ENCODE measurements at places on chromosomes 6 and 20.

DNA sequence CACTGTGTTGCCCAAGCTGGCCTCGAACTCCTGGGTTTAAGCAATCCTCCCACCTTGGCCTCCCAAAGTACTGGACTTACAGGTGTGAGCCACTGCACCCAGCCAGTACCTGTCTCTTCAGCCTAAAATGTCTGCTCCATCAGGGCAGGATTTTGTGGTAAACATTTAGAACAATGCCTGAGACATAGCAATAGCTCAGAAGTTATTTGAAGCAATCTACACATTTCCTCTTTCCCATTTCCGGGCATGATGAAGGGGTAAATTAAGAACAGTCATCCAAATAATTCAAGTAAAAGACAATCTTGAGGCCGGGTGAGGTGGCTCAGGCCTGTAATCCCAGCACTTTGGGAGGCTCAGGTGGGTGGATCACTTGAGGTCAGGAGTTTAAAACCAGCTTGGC is 69.0 kb upstream of the ZNF217 start:
- DNase-seq = no peak

- DNase-seq = peak; percentile 87
Observed at GRCh38 chr6:129490521-129491255, 219.3 kb downstream of the ARHGAP18 start.

- DNase-seq = no peak
Observed at GRCh38 chr6:69416776-69417175, 380.0 kb downstream of the LMBRD1 start.

DNA sequence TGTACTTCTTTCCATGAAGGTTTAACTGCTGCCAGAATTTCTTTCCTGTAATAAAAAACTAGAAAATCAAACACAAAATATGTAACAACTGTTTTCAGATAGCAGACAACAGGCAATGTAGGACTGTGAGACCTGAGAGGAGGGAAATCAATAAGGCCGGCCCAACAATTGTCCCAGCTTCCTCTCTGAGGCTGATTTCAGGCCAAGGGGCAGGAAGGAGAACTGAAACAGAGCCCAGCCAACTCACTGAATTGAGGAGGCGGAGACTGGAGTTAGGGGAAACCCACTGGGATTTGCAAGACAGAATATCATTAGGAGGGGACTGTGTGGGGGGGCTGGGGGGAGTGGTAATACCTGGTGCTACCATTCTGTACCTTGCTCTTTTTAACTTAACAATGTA is 42.2 kb downstream of the FLRT3 start:
- DNase-seq = no peak

DNA sequence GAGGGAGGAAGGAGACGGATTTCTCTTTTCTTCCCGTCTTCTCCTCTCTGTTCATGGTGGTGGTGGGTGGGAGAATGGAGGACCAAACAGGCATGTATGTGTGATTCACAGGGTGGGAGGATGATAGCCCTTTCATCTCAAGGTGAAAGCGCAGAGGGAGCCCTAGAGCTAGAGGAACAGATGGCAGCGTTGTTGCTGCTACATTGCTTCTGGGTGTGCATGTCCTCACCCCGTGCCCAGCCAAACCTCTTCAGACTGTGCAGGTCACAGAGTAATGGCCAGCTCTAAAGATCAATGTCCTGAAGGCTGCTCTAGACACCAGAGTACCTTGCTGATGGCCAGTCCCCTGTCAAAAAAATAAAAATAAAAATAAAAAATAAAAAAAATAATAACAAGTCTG is 301.8 kb downstream of the TBC1D7 start:
- DNase-seq = no peak

GRCh38 chr6:135722190-135722589 is 129.3 kb upstream of the PDE7B start:
- DNase-seq = no peak

- DNase-seq = no peak
Observed at GRCh38 chr20:43238833-43239232, 49.1 kb upstream of the PTPRT start.

GRCh38 chr6:4225161-4225872 is 89.9 kb upstream of the ECI2 start:
- DNase-seq = no peak

GRCh38 chr20:21360705-21361104 is 36.6 kb downstream of the NKX2-4 start:
- DNase-seq = no peak

- DNase-seq = no peak
Observed at GRCh38 chr20:16243470-16243869, 329.8 kb downstream of the KIF16B start.

- DNase-seq = no peak
Observed at GRCh38 chr6:55985309-55985708, 109.9 kb upstream of the BMP5 start.

DNA sequence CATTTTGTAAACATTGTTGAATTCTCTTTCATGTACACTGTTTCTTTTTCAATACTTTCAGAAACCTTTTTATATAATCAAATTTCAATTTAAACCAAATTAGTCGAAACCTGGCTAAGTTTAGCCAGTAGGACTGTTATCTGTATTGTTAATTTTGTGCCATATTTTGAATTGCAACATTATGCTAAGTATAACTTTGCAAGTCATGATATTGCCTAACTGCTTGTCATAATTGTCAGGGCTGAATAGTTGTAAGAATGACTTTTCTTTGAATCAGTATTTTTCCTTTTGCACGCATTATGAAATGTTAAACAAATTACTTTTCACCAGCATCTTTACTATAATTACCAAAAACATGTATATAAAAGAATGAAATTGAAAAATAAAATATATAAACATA is 82.7 kb downstream of the SAMD3 start:
- no peak for DNase-seq

- no peak for DNase-seq
Observed at GRCh38 chr6:89413006-89413400, 930 bp upstream of the RRAGD start.

DNA sequence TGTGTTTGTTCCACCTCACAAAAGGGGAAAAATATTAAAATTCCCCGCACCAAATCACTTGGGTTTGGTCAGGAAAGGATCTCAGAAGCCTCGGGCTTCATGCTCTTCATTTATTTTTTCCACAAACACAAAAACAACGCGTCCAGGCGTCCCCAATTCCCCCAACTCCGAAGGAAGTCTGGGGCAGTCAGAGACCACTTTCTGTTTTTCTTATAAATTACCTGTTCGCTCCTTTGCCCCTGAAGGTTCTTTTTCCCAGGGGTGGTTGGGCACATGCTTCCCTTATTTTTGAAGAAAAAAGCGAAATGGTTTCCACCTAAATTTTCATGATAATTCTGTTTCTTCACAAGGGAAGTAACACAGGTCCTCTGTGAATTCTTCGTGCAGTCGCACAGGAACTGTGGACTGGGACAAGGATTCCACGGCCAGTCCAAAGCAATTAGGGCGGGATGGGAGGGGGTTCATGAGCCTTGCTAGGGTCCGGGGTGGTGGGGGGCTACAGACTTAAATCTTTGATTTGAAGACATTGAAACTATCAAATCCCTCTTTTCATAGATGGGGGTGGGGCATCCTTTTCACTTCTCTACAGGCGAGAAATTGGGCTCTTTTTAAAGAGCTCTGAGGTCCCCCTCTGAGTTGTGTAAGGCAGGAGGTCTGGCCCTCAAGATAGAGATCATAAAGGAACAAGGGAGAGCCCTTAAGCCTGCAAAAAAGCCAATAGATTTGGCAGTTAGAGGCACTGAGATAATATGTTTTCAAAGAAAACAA is 30.5 kb upstream of the HFE start:
- no peak for DNase-seq

DNA sequence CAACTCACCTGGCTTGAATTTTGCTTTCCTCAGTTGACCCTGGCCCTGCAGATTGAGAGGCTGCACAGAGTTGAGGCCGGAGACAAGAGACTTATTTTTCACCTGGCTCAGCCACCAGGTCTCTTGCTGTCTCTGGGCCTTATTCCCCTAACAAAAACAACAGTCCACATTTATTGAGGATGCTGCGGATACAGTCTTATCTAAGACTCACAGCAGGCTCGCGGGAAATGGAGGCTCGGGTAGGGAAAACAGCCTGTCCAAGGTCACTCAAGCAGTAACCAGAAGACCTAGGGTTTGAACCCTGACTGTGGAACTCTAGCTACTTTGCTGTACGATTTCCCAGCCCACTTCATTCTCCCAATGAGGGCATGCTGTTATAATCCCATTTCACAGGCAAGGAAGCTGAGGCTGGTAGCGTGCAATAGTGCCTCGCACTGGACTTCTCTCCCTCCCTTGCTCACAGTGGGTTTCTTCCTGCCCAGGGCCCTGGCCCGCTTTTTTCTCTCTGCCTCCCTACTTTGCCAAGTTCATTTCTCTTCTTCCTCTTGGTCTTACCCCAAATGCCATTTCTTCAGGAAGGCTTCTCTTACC is 57.7 kb downstream of the RBM38 start:
- no peak for DNase-seq

- no peak for DNase-seq
Observed at GRCh38 chr20:61135266-61135665, 116.8 kb upstream of the CDH4 start.

GRCh38 chr20:42857446-42857845 is 332.3 kb downstream of the PTPRT start:
- DNase-seq = no peak

- DNase-seq = no peak
Observed at GRCh38 chr20:36601540-36601939, 4.0 kb upstream of the RAB5IF start.

DNA sequence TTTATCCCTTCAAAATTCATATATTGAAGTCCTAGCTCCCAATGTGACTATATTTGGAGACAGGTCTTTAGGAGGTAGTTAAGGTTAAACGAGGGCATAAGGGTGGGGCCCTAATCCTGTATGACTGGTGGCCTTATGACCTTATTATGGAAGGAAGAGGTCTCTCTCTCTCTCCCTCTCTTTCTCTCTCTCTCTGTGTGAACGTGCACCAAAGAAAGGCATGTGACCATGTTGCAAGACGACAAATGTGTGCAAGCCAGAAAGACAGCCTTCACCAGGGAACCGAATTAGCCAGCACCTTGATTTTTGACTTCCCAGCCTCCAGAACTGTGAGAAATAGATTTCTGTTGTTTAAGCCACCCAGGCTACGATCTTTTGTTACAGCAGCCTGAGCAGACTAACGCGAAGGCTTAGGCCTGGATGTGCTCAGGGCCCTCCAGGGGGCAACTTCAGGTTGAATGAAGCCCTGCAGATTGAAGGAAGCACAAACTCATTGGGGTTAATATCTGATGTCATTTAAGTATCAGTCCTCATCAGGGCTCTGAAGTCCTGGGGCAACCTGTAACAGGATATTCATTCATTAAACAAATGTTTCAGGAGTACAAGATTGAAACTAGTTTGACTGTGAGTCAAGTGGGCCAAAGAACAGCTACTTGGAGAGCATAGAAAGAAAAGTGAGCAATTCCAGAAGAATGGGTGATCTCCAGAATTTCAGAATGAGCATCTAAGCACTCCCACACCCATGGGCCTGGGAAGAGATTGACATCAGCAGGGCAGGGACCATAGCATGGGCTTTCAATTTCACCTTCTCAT is 157.4 kb upstream of the TNFAIP3 start:
- no peak for DNase-seq

DNA sequence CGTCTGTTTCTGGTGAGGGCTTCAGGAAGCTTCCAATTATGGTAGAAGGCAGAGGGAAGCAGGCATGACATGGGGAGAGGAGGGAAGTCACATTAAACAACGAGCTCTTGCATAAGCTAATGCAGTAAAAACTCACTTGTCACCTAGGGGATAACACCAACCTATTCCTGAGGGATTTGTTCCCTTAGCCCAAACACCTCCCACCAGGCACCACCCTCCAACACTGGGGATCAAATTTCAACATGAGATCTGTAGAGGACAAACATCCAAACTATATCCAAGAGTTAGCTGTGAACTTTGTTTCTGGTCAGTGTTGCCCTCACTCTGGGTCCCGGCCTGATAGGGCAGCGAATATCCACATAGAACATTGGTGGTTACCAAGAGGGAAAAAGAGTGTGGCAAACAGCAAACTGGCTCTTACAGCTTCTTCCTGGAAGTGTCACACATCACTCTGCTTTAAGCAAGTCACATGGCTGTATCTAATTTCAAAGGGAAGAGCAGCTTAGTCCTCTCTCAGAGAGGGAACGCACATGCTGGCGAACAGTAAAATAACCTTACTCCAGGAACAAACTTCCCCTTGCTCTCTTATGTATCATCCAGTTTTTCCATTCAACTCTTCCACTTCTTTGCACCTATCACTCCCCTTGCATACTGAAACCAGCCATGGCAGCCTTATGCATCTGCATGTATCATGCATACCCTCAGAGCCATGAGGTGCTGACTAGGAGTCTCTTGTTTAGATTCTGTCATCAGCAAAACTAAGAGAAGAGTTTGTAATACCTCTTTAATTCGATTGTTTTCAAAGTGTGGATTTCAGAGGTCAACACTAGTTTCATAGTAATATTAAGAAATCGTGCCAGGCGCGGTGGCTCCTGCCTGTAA is 4.8 kb upstream of the MOCS1 start:
- DNase-seq = no peak

- DNase-seq = no peak
Observed at GRCh38 chr6:17289630-17290061, 8.5 kb downstream of the RBM24 start.

GRCh38 chr6:110613356-110613755 is 136.9 kb upstream of the SLC22A16 start:
- no peak for DNase-seq

- DNase-seq = no peak
Observed at GRCh38 chr6:149851461-149852110, 12.6 kb downstream of the LRP11 start.

DNA sequence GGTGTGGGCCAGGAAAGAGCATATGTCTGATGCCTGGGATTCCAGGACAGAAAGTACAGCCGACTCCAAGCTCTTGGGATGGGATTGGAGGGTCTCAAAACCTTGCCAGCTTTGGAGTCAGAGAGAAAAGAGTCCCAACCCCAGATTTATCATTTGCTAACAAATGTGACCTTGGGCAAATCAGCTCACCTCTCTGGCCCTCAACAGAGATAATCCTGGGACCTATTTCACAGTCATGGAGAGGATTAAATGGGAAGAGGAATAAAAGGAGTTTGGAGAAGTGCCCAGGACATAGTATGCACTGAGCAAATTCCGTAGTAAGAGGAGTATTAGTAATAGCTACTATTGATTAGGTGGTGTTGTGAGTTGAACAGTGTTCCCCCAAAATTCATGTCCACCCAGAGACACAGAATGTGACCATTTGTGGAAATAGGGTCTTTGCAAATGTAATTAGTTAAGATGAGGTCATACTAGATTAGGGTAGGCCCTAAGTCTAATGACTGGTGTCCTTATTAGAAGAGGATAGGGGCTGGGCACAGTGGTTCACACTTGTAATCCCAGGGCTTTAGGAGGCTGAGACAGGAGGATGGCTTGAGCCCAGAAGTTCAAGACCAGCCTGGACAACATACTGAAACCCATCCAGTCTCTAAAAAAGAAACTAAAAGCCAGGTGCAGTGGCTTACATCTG is 17.1 kb downstream of the RIPOR3 start:
- DNase-seq = no peak

DNA sequence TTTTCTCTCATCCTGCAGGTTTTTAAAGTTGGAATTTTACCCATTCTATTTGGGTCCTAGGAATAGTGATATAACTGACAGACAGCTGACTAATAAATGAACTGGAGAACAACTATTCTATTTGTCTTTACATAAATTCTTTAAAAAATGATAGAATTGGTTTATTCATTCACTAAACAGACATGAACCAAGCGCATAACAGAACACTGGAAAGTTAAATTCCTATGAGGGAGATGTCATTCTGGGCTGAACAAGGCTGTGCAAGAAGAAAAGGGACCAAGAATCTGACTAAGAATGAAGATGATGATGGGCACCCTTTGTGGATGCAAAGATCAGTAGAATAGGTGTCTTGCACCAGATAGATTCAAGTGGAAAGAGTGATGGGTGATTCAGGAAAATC is 256.3 kb upstream of the SASH1 start:
- DNase-seq = no peak

- no peak for DNase-seq
Observed at GRCh38 chr6:143110996-143111395, 50.3 kb downstream of the AIG1 start.

Measured in AG04449 (cell line).